NCI-H1436 treated with DMSO at 0.1 percent for 48 hours (cell line): ENCODE measurements at places on chromosomes 2 and 18.

DNA sequence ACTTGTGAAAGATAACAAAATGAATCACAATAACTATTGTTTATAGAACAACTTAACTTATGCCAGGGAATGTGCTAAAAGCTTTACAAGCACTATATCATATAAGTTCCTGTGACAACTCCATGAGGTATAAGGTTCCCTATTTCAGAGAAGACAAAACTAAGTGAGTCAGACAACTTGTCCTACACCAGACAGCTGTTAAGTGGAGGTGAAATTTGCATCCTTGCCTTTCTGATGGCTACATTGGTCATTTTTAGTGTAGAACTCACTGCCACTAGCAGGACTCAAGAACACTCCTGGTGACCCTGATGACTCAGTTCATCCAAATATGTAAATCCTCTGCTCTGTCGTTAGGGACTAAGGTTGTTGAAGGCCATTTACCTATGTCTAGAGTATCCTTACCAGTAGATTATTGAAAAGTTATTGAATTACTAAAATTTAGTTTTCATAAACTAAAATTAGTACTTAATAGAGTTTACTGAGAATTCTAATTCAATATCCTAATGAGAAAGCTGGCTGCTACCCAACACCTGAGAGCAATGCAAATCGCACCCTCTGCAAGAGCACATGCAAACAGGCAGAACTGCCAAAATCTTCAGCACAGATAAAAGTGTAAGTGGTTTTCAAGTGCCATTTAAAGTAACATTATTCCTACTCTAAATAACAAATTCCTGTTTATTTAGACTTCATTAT is 636.2 kb downstream of the NRXN1 start:
- no peak for DNase-seq

- DNase-seq = no peak
Measured at GRCh38 chr2:240405684-240406313, 29.7 kb upstream of the GPC1 start.

GRCh38 chr18:72986103-72986502 is 118.3 kb upstream of the NETO1 start:
- no peak for DNase-seq

DNA sequence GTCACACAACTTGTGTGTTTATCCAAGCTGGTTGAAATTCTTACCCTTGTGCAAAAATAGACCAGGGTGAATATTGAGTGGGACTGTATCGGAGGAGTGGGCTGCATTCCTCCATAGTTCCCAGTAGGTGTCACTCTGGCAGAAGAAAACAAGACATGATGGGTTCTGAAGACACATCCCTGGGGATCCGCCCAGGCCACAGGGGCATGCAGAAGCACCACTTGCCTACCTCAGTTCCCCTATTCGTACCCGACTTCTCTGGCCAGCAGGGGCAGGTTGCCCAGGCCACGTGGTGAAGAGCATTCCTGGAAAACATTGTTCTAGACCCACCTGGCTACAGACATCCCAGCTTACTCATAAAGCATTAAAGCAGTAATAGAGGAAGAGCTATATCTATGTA is 168.2 kb downstream of the FAM210A start:
- DNase-seq = peak; percentile 24

DNA sequence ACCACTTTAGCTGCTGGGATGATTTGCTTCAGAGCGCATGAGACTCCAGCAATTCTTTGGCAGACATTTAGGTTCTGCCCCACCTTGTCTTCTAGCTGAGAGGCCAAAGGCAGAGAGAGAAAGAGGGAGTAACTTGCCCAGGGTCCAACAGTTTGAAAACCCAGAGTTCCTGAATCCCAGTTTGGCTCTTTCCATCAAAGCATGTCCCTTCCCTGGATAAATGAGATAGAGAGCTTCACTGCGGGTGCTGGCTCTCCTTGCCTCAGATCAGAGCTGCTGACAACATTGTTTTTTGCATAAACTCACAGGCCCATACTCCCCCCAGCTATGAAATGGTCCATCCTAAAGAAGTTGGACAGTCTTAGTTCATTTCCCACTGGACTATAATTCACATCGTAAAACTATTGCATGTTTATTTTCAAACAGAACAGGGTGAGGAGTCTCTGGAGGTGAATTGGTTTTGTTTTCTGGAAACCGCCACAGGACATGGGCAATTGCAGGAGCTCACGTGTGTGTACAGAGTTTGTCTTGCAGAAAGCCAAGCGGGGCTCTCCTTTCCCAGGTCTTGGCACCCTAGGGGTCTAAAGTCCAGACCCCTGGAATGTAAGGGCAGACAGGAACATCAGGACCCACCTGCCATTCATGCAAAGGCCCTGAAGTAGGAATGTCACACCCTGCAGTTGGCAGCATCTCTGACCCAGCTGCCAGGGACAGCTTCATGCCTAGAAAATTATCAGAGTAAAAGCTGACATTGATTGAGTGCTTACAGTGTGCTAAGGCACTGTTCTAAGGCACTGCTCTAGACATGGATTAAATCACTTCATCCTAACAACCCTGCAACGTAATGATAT is 25.0 kb upstream of the SLC14A2 start:
- no peak for DNase-seq

- no peak for DNase-seq
Measured at GRCh38 chr18:28357766-28358401, 181.0 kb upstream of the CDH2 start.

DNA sequence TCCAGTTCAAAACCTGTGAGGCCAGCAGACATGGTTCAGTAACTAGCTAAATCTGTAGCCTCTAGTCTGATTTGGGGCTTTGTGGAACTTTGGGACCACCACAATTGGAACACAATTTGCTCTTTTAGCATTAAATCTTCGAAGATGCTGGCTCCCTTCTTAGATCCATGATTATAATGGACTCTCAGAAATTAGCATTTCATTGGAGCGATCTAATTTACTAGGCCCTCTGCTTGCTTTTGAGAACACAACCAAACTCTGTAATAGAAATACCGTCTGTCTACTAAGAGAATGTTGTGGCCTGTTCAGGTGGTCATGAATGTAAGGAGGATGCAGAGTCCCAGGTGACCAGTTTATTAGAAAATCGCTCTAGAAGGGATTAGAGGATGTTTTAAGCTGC is 70.2 kb upstream of the LYPD6B start:
- no peak for DNase-seq

DNA sequence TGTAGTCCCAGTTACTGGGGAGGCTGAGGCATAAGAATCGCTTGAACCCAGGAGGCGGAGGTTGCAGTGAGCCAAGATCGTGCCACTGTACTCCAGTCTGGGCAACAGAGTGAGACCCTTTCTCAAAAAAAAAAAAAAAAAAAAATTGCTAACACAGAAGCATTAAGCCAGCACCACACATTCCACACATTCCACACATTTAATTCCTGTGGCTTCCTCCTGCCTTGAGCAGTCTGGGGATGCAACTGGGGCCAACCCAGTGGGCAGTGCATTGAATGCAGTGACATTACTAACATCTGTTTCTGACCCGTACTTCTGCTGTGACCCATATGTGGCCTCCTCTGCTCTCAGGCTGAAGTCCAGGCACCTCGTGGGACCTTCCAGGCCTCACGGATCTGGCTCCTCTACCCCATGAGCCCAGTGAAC is 107.0 kb downstream of the BCL2L11 start:
- DNase-seq = no peak

- DNase-seq = no peak
Measured at GRCh38 chr2:138689705-138690104, 90.5 kb downstream of the NXPH2 start.

DNA sequence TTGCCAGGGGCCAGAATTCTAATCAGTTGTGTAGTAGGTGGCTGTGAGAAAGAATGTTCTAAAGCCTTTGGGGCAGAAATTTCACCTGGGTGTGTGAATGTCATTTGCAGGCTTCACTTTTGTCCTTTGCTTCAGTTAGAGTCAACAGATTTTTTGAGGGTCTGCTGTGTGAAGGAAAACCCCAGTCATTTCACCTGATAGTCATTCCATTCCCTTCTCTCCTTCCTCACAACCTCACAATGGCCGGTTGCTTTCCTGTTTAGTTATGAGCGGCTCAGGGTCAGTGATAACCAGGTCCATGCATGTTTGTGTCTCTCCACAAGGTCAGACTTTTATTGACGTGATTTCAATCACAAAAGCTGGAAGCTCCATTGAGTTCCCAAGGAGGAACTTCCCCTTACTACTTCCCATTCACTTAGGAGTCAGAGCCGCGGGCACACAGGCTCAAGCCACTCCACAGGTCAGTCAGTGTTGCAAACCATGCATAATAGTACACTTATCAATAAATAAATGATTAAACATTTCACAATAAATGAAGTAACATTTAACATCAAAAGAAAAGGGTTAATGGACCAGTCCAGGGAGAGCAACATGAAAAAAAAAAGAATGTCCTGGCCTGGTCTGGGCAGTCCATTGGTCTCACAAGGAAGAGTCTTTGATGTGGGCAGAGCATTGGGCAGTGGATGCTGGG is 74.3 kb downstream of the NPAS2 start:
- DNase-seq = no peak

DNA sequence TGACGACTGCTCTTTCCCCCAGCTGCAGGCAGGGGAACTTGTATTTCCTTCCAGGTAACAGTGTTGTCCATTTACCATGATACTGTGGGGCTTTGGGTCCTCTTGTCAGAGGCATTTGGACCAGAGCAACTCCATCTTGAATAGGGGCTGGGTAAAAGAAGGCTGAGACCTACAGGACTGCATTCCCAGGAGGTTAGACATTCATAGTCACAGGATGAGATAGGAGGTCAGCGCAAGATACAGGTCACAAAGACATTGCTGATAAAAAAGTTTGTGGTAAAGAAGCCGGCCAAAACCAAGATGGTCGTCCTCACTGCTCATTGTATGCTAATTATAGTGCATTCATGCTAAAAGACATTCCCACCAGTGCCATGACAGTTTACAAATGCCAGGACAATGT is 249.5 kb downstream of the SLC4A3 start:
- no peak for DNase-seq

DNA sequence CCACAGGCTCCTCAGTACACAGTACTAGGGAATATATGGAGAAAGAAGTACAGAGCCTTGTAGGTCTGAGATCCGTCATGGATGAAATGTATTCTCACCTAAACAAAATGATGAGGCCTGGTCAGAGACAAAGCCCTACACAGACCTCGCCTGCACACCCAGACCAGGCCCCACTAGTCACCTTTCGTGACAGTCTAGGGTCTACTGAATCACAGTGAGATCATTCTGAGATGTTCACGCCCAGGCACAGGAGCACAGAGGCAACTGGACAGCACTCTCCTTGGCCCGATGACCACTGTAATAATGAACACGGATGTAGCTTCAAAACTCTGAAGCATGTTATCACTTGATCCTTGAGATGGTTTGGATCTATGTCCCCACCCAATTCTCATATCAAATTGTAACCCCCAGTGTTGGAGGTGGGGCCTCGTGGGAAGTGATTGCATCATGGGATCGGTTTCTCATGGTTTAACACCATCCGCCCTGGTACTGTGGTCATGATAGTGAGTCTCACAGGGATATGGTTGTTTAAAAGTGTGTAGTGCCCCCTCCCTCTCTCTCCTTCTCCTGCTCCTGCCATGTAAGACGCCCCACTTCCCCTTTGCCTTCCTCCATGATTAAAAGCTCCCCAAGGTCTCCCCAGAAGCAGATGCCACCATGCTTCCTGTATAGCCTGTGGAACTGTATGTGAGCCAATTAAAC is 15.1 kb downstream of the DOCK10 start:
- DNase-seq = no peak

DNA sequence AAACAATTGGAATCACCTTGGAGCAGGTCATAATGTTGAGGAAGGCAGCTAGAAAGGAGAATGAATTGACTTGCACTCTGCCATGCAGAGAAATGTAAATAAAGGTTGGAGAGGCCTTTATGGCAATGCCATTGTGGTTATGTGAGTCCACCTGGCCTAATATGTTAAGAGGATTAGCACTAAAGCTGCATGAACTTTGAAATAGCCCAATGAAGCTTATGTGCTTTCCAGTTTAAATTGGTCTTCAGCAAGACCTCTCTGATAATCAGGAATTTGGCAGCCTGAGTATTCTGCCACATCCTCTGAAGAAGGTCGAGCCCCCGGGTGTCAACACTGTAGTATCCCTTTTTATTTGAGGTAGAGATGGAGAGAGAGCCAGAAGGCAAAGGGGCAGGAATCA is 464.9 kb downstream of the CDH2 start:
- no peak for DNase-seq
